H54 (cell line): ENCODE measurements at places on chromosomes 2 and 18.
A peak's percentile ranks its signal among the peaks of the same experiment; 100 is the strongest.

DNA sequence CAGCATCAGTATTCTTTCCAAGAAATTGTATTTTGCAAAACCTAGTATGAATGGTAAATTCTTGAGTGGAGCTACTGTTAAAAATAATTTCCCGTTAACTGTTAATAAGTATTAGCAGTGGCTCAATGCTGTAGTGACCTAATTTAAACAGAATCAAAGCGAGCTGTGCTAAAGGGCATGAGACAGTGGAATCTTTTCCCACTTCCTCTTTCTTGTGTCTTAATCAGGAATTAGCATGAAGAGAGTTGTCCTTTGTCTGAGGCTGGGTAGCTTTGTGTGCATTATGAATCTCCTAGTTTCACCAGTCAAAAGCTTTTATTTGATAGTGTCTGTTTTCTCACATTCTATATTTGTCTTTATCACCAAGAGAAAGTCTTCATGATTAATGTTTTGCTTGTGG is 298.8 kb upstream of the GCFC2 start:
- DNase-seq, result no peak

GRCh38 chr2:234565201-234565600 is 68.3 kb upstream of the ARL4C start:
- DNase-seq, result no peak

DNA sequence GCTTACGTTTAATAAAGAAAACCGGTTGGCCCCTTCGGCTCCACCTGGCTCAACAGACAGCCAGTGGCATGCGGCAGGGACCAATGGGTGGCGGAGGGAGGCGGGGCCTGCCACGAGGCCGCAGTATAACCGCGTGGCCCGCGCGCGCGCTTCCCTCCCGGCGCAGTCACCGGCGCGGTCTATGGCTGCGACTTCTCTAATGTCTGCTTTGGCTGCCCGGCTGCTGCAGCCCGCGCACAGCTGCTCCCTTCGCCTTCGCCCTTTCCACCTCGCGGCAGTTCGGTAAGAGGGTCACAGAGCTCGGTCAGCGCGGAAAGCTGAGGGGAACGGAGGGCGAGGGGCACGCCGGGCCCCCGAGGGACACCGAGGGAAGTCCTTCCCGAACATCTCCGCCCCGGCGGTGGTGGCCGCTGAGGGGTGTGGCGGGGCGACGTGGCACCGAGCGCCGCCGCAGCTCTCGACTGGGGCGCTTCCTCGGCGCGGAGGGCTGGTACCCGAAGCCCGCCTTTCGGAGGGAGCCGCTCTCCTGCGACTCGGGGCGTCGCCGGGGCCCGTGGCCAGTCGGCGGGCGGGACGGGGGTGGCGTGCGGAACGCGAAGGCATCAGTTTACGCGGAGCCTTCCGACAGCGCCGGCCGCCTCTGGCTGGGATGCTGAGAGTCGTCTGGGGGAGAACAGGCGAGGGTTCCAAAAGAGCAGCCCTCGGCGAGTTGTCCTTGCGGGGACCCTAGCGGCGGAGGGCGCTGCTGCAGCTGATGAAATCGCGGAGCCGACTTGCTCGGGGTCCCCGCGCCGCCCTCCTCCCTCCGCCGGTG is at the start of gene MTHFD2:
Gene MTHFD2, plus strand, starts transcription at position 155 of the 814 bp plus-strand sequence. Its CDS starts 27 bp downstream, at position 182.
- peak; percentile 82 for DNase-seq

DNA sequence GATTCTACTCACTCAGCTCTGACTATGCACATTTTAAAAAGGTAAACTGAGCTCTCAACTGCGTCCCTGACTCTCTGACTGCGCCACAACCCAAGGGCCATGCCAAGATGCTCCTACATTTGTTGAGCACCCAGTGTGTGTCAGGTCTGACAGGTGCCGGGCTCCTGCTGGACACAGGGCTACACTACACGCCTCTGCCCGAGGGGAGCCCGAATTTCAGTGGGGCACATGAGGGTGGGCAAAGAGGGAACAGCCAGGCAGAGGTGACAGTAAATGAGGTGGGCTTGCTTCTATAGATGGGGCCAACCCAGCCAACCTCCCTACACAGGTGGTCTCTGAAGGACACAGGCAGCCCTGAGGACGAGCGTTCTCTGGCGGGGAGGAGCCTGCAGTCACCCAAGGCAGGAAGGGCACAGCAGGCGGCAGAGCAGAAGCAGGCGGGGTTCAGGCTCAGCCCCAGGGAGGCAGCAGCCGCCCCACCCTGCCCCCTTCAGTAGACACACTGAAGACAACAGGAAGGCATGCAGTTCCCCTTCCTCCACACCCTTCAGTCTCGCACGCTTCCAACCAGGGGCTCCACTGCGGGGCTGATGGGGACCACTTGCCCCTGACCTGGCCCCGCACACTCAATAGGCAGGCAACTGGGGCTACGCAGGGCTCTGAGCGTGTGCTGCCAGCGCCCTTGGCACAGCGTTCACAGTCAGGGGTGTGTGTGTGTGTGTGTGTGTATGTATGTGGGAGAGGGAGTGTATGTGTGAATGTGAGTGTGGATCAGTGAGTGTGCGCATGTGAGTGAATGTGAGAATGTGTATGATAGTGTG is 98.4 kb downstream of the UXS1 start:
- no peak for DNase-seq

DNA sequence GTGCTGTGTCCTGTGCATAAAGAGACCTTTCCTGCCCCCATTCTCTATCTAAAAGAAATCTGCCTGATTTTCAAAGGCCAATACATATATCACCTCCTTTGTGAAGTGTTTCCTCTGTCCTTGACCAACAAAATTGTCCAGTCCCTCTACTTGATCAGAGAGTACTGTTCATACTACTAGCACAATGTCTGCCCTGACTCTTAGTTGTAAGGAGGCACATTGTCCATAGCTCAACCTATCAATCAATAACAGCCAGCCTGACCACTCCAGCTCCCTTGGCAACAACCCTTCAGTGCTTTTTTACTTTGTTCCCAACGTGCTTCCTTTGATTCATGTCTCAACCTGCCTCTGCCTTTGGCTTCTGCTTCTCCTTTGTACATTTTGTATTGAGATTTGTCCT is 398.9 kb downstream of the TRIB2 start:
- DNase-seq, result no peak

GRCh38 chr2:229273723-229274338 is 2.7 kb upstream of the PID1 start:
- peak; percentile 67 for DNase-seq

GRCh38 chr2:174765576-174765975 is 1.3 kb upstream of the CHRNA1 start:
- DNase-seq, result no peak
